ENCODE measurements at places on chromosomes 2 and 18.

GRCh38 chr2:163604941-163605555 is 130.8 kb downstream of the FIGN start:
- peak; percentile 41 for DNase-seq

DNA sequence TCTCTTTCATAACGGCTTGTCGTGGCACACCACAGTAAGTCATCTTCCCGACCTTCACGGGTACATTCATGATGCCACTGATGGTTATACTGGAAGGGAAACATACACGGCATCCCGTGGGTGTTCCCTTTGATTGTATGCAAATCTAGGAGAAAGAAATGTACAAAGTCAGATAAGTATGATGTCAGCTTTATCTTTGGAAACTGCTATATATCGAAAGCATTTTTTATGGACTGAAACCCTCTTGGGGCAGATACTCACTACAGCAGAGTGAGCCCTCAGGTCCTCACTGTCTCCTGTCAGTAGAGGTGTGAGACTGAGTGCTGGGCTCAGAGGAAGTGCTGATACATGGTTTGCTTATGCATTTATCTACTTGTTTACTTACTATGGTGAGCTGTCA is 20.4 kb downstream of the PLA2R1 start:
- no peak for DNase-seq

DNA sequence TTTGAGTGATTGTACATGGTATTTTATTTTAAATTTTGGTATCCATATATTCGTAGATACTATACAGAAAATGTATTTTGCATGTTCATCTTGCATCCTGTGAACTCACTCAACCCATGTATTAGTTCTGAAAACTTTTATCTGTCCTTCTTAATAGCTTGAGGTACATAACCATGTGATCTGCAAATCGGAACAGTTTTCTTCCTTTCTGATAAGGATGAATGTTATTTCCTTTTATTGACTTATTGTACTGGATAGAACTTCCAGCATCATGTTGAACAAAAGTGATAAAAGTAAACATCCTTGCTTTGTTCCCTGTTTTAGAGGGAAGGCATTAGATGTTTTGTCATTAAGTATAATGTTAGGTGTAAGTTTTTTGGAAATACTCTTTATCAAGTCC is 554.7 kb downstream of the GALR1 start:
- DNase-seq = no peak

DNA sequence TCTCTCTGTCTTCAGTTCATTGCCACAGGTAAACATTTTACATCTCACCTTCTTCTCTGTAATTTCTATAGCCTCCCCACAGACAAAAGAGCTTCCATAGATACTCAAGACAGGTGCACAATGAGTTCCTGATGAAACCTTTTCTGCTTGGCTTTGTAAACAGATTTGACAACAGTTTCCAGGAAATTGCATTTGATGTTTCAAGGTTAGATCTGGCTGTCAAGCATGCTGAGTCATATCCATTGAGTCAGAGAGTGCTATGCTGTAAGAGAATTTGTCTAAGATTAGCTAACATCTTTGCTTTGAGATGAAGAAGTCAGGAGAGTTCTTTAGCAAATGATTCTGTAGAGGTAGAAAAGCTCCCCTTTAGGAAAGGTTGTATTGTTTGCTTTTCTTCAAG is 40.6 kb upstream of the MAP2 start:
- DNase-seq = peak; percentile 91

GRCh38 chr18:54250846-54251261 is 18.5 kb upstream of the POLI start:
- DNase-seq = no peak

GRCh38 chr18:11412811-11413210 is 196.6 kb upstream of the SLC35G4 start:
- DNase-seq = no peak

- no peak for DNase-seq
Measured at GRCh38 chr18:11842562-11842961, 8.7 kb upstream of the CHMP1B start.

GRCh38 chr18:48844271-48844670 is 106.5 kb downstream of the SMAD7 start:
- DNase-seq = no peak

DNA sequence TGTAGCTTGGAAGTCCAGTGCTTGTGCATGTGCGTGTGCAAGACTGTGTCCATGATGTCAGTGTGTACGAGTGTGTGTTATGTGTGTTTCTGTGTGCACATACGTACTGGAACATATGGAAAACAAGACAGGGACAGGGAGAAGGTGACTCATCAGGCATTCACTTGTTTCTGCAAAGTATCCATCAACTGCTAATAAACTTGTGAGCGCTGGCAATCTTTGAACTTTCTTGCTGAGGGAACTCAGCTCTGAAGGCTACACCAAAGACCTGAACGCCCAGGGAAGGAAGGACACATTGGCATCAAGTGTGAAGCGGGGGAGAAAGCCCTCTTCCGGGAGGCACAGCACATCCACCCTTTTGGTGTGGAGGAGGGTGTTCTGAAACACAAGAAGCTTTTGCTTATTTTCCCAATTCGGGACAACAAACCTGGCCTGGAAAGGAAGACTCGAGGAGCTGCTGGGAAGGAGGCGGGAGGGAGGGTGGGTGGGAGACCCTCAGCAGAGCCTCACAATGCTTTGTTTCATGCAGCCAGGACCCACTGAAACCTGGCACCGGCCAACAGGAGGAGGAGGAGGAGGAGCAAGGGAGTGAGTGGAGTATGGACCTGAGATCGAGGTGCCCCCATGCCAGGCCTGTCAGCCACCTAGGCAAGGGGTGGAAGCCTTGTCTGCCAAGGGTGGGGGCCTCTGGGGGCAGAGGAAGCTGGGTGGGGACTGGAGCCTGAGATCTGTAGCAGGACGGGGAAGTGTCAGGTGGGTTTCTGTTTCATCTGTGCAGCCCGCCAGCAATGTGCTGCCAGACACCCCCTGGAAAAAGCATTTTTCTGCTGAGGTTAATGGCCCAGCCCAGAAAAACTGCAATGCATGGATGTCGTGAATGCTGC is 26.8 kb downstream of the SMAD7 start:
- no peak for DNase-seq

- no peak for DNase-seq
Measured at GRCh38 chr2:108908713-108909070, 80.3 kb downstream of the EDAR start.

GRCh38 chr2:242040681-242041080 is 171.2 kb downstream of the RTP5 start:
- DNase-seq = no peak

DNA sequence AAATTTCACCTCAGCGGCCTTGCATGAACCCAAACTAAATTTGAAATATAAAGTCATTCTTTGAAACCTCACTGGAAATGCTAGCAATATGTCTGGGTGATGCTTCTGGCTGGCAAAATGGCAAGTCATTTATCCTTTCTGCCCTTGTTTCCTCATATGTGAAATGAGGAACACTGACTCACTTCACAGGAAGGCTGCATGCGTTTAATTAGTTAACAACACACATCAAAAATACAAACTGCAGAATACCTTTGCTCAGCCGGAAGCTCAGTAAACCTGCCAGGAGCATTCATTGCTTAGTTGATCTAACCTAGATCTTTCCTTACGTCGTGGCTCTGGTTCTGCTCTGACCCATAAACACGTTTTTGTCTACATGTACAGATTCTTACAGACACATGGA is 214.2 kb upstream of the ACVR2A start:
- DNase-seq = no peak

- no peak for DNase-seq
Measured at GRCh38 chr18:62596145-62597005, 73.5 kb downstream of the ZCCHC2 start.

DNA sequence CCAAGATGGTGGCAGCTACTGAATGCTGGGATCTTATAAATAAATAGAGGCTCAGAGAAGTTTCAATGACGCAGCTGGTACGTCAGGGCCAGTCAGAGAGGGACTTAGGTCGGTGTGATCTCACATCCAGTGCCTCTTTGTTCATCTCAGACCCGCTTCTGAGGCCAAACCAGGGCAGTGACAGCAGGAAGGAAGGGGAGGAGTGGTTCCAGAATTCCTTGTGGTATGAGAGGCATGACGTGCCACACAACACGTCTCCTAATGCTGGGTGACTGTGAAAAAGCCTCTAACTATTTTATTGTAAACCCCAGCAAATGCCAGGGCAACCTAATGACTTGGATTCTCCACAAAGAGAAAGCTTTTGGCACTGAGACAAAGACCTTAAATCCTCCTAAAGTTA is 423.3 kb downstream of the LPIN1 start:
- no peak for DNase-seq

- no peak for DNase-seq
Measured at GRCh38 chr2:134087371-134087921, 166.4 kb upstream of the MGAT5 start.

DNA sequence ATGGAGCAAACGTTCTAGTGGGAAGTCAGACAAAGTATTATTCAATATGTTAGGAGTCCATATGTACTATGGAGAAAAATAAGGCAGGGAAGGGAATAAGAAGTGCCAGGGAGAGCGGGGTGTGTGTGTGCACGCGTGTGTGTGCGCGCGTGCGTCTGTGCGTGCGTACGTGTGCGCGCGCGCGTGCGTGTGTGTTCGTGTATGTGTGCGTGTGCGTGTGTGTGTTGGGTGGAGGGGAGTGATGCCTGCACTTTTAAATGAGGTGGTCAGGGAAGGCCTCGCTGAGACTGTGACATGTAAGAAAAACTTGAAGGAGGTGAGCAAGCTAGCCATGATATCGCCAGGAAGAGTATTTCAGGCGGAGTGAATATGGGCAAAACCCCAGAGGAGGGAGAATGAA is 1.6 kb upstream of the MREG start:
- no peak for DNase-seq

DNA sequence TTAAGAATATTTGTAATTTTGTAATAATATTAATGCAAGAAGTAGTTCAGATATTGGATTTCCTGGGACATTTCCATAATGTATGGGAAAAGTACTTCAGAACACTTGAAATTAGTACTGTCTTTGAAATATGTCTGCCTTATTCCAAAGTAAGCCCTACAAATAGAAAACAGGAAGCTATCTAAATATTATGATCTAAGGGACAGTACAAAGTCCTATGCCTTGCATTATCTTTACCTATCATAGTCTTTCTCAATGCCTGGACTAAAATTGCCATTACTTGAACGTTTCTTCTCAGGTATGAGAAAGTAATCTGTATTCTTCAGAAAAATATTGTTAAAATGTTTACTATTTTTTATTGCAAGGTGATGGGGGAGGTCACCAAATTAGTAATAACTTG is 113.0 kb downstream of the PPP1R1C start:
- DNase-seq = no peak

DNA sequence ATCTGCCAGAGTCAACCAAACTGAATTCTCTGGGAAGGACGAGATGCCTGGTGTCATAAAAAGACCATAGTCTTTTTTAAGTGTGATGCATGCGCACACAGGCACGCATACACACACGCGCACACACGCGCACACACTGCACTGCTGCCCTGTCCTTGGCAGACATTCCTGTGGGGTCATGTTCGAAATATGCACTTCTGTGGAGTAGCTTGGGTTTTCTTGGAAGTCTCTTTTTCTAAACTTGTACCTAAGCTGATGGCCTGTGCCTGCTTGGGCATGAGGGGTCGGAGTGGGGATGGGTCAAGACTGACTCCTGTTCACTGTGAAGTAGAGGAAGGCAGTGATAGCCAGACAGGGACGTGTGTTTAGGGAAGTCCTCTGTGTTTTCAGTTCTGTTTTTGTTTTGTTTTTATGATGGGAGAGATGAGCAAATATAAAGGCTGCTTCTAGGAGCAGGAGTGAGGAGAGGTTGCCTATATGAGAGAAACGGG is 4.0 kb upstream of the RMC1 start:
- DNase-seq = no peak

DNA sequence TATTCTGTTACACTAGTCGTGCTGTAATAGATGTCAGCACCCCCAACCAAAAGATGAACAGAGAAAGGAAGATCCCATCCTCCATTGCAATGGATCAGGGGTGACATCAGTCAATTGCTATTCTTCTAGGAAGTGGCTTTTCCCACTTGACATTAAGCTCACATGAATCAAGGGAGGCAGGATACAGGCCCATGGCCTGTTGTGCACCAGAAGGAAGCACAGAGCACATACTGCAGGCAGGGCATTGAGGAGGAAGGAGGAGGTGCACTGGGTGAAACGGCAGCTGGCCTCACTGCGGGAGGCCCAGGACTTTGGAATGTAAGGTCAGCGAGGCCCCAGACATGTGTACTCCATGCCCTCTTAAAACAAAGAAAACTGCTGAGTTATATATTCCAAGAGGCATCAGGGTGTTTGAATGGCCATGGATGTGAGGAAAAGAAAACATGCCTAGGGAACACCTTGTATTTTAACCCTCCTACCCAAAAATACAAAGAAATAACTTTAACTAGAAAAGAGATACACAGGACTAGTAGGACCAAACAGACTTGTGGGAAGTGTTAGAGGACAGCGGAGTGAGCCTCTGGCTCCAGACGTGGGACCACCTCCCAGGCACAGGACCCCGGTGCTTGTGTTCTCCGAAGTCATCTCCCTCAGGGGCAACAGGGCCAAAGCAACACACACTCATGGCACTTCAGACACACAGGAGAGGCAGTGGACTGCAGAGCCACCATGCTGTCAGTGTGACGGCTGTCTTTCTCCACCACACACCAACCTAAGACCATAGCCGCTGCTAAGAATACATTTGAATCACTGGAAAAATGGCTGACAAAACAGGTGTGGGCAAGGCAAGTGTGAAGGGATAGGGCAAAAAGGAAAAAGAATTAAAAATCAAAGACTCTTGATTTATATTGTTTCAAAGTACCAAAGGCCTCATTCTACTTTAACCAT is 51.4 kb upstream of the RIOK3 start:
- peak; percentile 75 for DNase-seq

- peak; percentile 96 for DNase-seq
Measured at GRCh38 chr2:205775097-205775877, 93.0 kb downstream of the NRP2 start.

- no peak for DNase-seq
Measured at GRCh38 chr2:148049284-148049683, 28.4 kb downstream of the MBD5 start.

DNA sequence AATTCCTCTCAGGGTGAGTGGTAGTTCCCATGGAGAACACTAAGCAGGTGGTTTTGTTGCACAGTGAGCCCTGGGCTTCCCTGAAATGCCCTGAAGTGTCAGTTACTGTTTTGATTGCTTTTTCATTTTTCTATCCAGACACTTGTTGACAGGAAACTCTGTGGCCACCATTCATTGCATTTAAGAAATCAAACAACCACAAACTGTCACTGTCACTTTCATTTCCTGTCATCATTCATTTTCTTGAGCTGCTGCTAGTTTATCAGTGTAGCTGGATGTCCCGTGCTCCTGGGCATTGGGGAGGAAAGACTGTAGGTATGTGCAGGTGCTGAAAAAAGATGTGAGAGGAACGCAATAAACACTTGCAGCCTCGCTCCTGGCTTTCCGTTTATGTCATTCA is 891.6 kb upstream of the ZEB2 start:
- peak; percentile 69 for DNase-seq

Measured in DMS153 (cell line).